ENCODE measurements at places on chromosomes 4 and X. TPM values are rescaled to one million over a fixed set of nuclear protein-coding genes. Genes with fewer than 3 reads are reported as not detected.

Gene RELL1
- 10.1 TPM for polyA plus RNA-seq

Gene CENPVL1
- polyA plus RNA-seq, result 0.16 TPM

Gene SPACA5
- polyA plus RNA-seq, result not detected

Gene MAGED4B
- 96.9 TPM for polyA plus RNA-seq

Gene UGT2B7
- 1.6 TPM for polyA plus RNA-seq

Gene USP17L12
- polyA plus RNA-seq, result not detected

Gene PDK3
- polyA plus RNA-seq, result 3.7 TPM

Gene DGKK
- polyA plus RNA-seq, result 8.6 TPM

Gene CLTRN
- polyA plus RNA-seq, result 19.6 TPM

DNA sequence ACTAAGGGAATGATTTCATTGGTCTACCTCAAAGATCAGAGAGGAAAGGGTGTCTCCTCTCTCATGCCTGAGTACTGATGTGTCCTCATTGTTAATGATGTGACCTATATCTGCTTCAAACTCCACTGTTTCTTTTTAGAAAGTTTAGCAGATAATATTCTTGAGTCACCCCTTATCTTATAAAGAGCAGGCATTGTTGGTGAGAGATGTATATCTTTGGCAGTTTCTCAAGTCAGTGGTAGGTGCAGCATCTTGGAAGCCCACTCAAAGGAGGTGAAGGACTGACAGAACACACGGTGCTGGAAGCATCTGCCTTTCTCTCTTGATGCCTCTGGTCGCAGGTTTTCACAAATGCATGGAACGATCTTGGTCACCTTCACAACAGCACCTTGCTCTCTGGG is 71.2 kb downstream of the ZNF518B start:
- DNase-seq, result no peak

DNA sequence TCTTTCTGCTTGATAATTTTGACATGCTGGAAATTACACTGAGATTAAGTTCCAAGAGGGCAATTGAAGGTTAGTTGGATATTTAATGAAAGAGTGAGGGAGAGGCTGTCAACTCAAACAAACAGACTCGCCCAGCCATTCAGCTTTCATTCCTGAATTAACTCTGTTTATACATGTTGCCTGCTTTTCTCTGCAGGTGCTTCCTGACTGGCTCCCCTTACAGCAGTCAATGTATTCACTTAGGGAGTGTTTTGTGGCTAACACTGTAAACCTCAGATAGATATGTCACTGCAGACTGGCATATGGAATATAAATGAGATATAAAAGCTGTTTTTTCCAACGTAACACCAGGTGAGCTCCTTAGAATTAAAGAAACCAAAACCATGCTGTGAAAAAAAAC is 28.7 kb downstream of the TMPRSS11A start:
- no peak for DNase-seq

DNA sequence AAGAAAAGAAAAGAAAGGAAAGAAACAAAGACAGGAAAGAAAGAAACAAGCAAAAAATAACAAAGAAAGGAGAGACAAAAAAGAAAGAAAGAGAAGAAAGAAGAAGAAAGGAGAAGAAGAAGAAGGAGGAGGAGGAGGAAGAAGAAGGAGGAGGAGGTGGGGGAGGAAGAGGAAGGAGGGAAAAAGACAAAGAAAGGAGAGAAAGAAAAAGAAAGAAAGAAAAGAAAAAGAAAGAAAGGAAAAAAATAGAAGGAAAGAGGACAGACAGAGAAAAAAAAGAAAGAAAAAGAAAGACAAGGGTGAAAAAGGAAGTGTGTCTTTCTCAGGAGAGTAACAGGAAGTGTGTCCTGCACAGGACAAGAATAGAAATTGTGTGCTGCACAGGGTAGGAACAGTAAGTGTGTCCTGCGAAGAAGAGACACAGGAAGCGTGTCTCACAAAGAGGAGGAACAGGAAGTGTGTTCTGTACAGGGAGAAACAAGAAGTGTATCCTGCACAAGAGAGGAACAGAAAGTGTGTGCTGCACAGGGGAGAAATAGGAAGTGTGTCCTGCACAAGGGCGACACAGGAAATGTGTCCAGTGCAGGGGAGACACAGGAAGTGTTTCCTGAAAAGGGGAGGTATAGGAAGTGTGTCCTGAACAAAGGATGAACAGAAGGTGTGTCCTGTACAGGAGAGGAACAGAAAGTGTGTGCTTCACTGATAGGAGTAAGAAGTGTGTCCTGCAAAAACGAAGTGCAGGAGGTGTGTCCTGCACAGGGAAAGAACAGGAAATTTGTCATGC is 101.2 kb downstream of the ARSF start:
- no peak for DNase-seq

DNA sequence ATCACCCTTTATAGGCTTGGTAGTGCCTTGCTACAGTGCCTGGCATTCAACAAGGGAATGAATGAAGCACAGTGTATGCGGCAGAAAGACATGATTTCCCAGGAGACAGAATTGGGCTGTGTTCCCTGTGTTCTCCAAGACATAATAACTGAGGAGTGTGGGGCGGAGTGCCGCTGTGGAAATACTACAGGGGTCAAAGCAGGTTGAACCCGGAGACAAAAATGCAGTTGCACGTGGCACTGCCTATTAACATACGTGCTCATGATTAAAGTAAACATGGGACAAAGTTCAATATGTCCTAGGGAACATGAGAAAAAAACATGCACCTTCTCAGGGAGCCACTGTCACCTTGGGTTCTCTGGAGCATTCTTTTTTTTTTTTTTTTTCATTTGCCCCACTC is 820.8 kb downstream of the RPA4 start:
- DNase-seq, result no peak

- no peak for DNase-seq
Observed at GRCh38 chr4:144666539-144667175, 20.7 kb downstream of the HHIP start.

GRCh38 chrX:71183341-71183740 is 38.7 kb downstream of the NLGN3 start:
- no peak for DNase-seq

DNA sequence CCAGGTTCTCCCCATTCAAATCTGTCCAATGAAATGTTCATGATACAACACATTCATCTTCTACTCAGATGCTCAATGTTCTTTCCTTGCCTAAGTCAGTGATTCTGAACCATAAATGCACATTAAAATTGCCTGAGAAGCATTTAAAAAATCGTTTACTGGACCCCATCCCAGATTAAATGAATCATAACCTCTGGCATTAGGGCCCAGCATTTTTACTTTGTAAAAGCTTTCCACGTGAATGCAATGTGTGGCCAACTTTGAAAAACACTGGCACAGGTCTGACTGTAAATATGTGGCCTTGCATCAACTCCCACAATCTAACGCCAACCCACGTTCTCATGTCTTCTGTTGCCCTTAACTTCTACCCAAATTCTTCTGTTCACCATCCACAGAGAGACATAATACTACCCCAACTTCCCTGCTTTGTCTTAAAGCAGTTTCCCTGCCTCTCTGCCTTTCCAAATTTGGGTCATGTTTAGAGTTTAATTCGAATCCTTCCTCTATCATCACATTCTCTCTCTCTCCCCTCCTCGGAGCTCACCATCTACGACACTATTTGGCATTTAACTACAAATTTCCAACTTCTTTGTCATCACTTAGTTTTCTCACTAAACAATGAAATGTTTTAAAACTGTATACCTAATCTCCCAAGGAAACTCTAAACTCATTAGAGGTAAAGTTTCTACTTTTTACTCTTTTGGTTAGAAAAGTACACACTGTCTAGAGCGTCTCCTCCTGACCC is 78.7 kb downstream of the PRKG2 start:
- DNase-seq, result no peak

DNA sequence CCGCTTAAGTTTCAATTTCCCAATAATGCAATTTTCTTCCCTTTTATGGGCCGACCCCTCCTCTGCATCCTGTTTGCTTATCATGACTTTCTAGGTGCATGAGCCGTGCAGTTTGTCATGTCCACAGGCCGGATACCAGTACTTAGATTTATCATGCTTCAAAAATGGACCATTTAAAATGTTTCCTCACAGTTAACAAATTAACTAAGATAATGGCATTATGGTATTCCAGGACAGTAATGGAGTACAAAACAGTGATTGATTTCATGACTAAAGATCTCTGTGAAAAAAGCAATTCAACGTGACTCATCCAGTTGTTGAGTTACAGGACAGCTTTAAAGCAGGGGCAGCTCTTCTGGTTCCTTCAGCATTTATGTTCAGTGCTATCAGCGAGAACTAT is 23.0 kb downstream of the SNX25 start:
- DNase-seq, result no peak

GRCh38 chrX:105909576-105909975 is 87.2 kb downstream of the NRK start:
- no peak for DNase-seq

- DNase-seq, result no peak
Observed at GRCh38 chr4:61740886-61741285, 540.8 kb downstream of the ADGRL3 start.

GRCh38 chr4:102552781-102553180 is 51.6 kb downstream of the NFKB1 start:
- no peak for DNase-seq

GRCh38 chr4:150164055-150164454 is 85.8 kb downstream of the DCLK2 start:
- DNase-seq, result no peak

DNA sequence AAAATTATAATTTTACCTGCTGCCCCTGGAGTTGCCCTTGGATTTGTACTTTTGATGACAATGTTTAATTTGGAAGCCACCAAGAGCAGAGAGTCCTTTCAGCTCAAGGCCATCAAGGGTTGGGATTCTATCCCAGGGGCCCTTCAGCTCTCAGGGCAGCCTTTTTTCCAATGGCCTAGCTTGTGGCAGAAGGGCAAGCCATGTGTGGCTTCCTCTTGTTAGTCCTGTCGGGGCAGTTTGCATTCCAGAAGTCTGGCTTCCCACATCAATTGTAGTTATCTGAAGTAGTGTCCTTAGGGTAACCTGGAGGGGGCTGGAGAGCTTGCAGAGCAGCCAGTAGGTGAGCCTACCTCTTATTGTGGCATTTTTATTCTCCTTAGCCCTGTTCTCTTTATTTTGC is 569.4 kb downstream of the TRAM1L1 start:
- DNase-seq, result no peak

GRCh38 chrX:71081330-71082123 is 13.4 kb upstream of the SNX12 start:
- no peak for DNase-seq

GRCh38 chrX:111375747-111376146 is 36.2 kb downstream of the DCX start:
- no peak for DNase-seq

DNA sequence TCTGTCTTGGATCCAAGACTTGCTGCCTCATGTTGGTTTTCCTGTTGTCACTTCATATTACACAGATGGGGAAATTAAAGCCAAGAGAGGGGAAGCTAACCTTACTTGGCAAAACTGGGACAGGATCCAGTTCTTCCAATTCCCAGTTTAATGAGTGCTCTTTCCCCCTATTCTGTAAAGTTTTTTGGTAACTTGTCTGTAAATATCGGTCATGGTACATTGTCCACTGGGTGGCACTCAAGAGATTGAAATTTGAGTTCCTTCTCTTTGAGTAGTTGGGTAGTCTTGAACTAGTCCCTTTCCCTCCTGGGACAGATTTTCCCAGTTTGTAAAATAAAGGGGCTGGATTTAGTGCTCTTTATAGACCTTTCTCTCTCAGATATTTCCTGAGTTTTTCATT is 12.4 kb upstream of the EOLA2 start:
- no peak for DNase-seq

DNA sequence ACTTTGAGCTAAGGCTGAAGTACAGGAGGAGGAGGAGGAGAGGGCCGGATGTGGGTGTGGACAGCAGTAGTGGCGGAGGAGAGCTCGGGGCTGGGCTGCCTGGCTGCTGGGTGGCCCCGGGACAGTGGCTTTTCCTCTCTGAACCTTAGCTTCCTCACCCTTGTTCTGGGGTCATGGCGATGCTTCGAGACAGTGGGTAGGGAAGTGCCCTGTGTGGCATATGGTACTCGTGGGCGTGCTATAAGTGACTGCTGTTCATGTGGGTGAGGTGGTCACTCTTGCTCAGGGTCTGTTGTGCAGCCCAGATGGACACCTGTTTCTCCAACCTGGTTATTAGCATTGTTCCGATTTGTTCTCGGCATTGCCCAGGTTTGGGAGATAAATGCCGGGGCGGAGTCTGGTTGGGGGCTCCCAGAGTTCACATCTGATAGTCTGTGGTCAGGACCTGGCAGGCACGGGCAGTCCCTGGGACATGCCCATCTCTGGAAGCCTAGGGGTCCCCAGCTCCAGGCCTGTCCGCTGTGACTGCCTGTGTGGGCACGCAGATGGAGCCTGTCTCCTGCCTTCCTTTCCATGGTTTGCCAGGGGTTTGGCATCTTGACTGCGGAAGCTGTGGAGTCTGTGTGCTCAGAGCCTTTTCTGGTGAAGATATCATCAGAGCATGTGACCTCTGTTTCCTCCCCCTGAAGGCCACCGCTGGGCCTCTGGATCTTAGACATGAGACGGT is 4.9 kb upstream of the CPZ start:
- DNase-seq, result no peak

DNA sequence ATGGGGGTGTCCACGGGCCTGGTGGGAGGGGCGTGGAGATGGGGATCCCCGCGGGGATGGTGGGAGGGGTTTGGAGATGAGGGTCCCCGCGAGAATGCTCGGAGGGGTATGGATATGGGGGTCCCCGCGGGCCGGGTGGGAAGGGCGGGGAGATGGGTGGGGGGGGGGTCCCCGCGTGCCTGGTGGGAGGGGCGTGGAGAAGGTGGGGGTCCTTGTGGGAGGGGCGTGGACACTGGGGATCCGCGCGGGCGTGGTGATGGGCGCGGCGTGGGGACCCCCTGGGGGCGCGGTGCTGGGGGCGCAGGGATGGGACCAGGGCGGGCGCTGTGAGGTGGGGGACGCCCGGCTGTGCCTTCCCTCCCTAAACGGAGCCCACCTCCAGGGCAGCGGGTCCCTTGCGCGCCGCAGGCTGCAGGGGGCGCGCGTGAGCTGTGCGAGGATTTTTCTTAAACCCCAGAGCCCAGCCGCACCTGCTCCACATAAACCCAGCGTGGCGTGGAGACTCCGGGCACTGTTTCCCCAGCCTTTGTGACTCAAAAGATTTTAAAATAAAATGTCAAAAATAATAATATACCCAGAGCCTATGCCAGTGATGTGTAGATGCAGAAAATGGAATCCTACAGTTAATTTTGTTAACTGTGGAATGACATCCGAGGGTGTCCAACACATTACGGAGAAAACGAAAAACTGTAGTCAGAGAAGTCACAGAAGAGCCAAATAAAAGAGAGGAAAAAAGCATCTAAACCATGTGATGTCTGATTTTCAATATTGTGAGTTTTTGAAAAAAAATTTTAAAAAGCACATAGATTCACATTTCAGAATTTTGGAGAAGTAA is 1.5 kb upstream of the ASMTL start:
- DNase-seq, result peak; percentile 75
